GM23248 (cell line): ENCODE measurements at places on chromosomes 6 and 20. TPM values are rescaled to one million over a fixed set of nuclear protein-coding genes. Genes with fewer than 3 reads are reported as not detected.

GRCh38 chr6:113805173-113805790 lies 51.9 kb upstream of the MARCKS start:
- no peak for DNase-seq
- no peaks in the 10 kb centered on the region for H3K36me3 ChIP-seq
- no peak overlapping the region for H3K27ac ChIP-seq
- H3K4me3 ChIP-seq: no peak overlapping the region
- no peaks in the 10 kb centered on the region for H3K4me1 ChIP-seq

DNA sequence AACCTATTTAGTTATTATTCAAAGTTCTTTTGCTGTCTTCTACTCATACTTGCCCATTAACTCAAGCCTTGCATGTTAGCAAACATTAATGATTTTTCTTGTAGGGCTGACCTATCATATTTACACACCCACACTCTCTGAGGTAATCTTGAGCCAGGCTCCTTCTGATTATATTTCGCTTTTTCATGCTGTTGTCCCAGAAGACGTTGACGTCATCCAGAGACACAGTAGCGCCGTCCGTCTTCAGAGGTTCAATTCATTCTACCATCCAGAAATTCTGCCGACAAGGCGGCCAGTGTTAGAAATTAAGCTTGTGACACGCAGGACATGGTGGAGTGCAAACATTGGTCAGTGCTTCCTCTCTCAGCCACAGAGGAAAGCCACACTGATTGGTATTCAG lies 584.7 kb downstream of the BMP2 start:
- H3K27ac ChIP-seq: no peak overlapping the region
- DNase-seq: no peak
- no peaks in the 10 kb centered on the region for H3K27me3 ChIP-seq
- no peak overlapping the region for H3K4me3 ChIP-seq
- no peaks in the 10 kb centered on the region for H3K4me1 ChIP-seq
- H3K36me3 ChIP-seq: no peaks in the 10 kb centered on the region

DNA sequence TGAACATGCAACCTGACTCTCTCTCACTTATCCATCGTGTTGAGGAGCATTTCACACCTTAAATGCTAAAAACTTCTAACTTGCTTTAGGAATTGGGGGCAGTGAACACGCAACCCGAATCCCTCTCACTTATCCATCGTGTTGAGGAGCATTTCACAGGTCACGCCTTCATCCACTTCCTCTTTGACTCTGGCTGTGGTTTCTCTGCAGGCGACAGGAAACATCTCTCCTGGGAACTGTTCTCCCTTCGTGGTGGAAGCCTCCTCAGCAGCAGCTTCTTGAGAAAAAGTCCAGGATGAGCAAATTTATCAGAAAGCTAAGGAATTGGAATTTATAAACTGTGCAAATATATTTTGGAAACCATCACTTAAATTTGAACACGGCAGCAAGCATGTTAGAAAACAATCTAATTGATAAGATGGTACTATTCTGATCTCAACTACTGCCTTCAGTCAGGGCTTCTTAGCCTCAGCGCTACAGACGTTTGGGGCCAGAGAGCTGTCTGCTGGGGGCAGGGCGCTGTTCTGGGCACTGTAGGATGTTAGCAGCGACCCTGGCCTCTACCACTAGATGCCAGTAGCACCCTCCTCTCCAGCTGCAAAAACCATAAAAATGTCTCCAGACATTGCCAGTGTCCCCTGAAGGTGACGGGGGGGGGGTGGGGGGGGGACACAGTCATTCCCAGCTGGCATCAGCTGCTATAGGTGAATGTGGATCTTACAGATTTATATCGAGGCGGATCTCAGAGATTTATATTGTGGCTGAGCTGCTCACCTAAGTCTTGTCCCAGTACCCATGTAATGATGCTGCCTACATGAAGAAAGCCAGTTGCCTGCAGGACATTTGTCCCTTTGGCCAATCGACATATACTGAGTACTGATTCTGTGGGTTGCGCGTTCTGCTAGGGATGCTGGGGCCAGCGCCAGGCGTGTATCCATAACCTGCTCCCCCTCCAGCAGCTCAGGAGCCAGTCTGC lies 26.2 kb downstream of the CTCFL start:
- no peak overlapping the region for H3K27ac ChIP-seq
- H3K4me3 ChIP-seq: no peak overlapping the region
- no peaks in the 10 kb centered on the region for H3K36me3 ChIP-seq

DNA sequence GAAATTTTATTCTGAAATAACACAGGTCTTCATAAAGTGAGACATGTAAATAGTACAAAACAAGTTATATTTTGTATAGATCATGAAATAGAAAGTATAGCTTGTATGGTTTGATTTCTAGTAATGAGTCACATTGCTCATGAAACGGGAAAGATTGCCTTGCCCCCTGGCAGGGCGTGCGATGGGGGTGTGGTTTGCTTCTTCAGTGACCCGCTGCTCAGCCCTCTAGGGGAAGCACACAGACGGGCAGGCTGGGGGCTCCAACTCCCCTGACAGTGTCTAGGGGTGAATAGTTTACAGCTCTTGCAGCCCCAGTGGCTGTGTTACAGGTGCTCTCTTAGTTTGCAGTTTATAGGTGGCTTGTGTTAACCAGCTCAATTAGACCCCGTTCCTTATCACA lies 170.5 kb upstream of the RGS17 start:
- H3K4me1 ChIP-seq: no peaks in the 10 kb centered on the region
- H3K36me3 ChIP-seq: no peaks in the 10 kb centered on the region
- H3K27ac ChIP-seq: no peak overlapping the region
- no peak overlapping the region for H3K4me3 ChIP-seq

DNA sequence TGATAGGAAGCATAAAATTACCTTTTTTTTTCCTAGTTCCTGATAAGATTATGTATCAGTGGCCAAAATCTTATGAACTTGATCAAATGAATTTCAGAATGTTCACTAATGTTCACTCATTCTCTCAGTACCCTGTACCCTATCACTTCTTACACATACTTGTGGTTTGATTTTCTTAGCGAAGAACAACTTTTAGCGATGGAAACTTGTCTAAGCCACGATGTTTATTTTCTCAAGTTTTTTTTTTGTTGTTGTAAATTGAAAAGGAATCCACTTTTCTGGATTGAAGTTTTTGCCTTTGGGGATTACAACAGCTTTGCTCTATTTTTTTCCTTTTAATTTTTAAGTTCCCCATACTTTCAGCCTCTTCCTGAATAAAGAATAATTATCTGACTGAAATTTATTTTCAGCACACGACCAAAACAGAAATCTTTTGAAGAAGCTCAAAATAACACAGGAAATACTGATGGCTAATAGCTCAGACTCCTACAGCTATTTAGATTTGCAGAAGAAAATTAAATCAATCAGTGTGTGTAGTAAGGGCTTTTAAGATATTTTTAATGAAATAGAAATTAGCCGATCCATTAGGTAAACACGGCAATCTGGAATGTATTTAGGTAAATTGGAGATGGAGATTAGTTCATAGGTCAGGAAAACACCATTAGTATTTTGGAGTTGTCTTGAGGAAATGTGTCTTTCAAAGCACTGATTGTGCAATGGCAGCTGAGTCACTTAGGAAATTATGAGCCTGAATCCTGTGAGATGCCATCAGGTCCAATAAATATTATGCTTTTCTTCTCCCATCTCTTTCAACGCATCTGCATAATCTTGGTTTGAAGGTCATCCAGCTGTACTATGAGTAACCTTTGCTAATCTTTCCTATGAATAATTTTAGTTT lies 217.5 kb downstream of the GJA1 start:
- no peaks in the 10 kb centered on the region for H3K36me3 ChIP-seq
- H3K27ac ChIP-seq: peak overlapping the region; percentile 44
- peaks cover 19% of the 10 kb centered on the region for H3K4me1 ChIP-seq
- peak overlapping the region; percentile 31; the same call in 1 of the 2 replicates for H3K4me3 ChIP-seq
- DNase-seq: peak; percentile 88

Gene CAPN11
- total RNA-seq: under 0.01 TPM in 1 of 2 replicates, not detected in the other

DNA sequence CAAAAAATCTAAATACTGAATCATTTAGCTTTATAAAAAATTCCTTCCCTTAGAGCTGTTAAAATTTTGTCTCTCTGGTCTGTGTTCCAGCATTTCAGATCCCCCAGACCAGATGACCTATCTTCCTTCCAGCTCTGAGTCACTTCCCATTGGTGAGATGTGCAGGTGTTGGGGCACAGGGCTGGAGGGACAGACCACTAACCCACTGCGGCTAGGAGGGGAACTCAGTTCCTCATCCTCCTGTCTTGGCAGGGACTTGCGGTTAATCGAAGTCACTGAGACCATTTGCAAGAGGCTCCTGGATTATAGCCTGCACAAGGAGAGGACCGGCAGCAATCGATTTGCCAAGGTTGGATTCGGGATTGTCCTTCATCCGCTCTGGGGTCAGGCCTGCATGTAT lies 6.0 kb downstream of the CNPY3 start:
- no peak overlapping the region for H3K27ac ChIP-seq
- H3K4me1 ChIP-seq: peaks cover 8% of the 10 kb centered on the region; the same call in 1 of the 2 replicates
- no peak for DNase-seq
- no peak overlapping the region for H3K4me3 ChIP-seq
